CD4-positive, alpha-beta T cell treated with Interleukin-17A for 1 hour (primary cell): ENCODE measurements at places on chromosomes 3 and 15.

- no peak for DNase-seq
Measured at GRCh38 chr15:94234300-94234699, 2.9 kb downstream of the MCTP2 start.

DNA sequence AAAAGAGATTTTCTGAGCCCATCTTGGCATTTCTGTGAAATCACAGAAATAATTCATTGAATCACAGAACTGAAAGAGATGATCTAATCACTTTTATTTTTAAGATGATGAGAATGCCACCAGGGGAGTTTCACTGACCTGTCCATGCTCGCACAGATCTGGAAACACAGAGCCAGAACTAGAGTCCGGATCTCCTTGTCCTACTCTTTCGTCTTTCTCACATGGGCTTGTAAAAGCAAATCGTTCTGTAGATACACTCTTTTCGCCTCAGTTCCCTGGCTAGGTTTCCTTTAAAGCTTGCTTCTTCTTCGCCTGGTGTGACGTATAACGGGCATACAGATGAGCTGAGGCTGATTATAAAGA, 122.5 kb upstream of the SPRED1 start:
- no peak for DNase-seq

DNA sequence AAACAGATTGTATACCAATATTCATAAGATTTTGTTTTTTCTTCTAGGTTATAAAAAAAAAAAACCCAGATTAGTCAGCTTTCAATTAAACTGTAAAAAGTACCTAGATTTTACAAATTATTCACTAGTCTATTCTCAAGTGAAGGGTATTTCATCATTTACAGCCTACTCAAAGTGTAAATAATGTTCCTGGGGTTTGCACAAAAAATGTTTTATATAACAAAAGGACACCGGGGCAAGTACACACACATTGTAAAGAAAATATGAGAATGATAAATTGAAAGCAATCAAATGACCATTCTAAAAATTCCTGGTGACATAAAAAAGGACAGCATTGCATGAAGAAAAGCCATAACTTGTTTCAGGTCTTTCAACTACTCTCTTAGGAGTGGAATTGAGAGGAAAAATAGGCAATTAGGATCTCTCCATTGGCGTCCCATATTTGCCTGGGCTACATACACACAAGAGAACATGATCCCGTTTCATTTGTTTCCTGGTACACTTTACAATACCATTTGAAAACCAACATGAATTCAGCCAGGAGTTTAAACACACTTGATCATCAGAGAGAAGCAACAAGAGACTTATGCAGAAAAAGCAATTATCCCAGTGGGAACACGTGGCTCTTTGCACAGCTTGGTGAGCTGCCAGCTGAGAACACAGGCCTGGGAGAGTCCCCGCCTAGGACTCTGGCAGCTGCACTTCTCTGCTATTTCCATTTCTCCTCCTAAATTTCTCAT, 1039.2 kb downstream of the ROBO1 start:
- no peak for DNase-seq

- no peak for DNase-seq
Measured at GRCh38 chr3:184806567-184807271, 5.2 kb upstream of the VPS8 start.

DNA sequence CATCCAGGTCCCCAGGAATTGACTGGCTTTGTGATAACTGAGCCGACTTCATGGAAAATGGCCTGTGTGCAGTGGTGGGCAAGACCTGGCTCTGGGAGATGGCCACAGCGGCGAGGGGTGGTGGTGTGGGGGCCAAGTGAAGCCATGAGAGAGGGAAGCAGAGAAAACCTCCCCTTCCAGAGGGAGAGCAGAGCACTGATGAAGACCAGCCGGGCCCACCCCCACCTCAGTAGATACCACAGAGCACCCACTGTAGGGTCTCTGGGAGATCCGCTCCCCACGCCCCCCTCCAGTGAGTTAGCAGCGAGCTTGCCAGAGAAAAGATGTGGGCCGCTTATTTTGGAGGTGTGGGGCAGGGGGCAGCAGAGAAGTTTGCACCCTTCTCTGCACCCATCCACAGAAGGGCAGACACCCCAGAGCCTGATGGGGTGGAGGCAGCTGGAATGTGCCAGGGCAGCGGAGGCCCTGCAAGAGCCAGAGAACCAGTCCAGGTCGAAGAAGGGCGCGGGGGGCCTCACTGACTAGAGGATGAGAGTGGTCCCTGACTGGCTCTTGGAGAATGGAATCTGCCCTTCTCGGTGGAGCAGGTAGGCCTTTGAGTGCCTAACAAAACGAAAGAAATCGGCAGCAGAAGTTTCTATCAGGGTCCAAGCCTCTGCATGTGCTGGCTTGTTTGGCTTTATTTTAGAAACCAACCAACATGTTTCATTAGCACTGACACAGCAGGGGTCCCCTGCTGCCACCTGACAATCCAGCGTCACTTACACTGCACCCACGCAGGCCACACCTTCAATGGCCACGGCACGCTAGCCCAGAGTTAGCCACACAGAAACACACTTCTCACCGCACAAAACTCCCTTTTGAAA, 28.3 kb downstream of the MELTF start:
- DNase-seq, result no peak
